ENCODE measurements at places on chromosomes 4 and X.

DNA sequence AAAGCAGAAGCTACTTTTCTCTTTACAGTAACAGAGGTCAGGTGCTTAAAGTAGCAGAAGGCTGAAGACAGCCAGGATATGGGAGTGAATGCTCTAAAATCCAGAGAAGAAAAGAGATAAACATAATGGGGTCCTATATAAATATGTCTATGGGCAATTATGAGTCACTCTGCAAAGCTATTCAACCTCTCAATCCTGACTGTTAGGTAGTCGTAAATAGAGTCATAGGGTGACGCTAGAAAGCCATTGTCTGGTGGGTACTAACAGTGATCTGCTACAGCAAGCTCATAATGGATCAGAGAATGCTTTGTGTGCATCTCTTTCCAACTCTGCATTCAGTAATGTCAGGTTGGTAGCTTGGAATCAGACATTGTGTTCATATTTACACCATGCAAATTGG, 53.5 kb upstream of the PDE5A start:
- DNase-seq: no peak

DNA sequence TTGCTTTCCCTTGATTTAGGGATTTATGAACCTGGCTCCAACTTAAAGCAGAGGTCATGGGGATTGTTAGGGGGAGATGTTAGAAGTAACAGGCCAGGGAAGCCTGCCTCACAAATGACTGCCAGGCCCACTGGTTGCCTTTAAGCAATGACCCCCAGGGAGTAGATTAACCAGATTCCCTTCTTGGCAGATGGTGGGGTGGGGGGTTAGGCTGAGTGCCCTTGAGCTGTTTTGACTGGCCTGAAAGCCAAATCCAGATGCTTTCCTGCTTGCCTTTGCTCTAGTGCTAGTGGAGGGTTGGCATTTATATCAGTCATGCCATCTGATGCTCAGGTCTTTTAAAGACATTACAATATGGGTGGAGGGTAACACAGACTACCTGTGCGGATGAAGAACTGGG, 128.1 kb downstream of the TMEM164 start:
- no peak for DNase-seq

DNA sequence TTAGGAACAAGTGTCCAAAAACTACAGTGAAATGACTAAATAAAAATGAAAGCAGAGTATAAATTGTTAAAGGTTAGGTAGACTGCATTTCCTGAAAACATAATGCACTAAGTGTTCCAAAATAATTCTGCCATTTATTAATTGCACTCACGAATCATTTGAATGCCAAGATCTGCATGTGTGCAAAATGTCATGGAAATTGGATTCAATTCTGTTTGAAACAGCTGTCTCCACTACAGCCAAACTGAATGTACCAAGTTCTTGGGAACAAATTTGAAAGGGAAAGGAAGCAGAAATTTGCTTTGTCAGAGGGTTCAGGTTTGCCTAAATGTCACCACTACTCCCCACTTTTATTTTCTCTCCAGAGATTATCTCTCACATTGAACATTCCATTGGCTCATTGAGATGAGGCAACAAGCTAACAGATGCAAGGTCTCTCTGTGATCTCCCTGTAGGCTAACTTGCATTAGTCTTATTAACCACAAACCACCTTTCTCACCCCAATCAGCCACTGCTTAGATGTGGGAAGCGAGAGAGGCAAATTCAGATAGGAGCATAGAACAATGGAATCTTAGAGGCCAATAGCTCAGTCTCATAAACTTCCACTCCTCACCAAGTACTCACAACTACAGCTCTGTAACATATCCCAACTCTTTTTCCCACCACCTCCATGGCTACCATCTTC, 226.6 kb downstream of the KDR start:
- no peak for DNase-seq

GRCh38 chr4:41281038-41281634, 24.4 kb downstream of the UCHL1 start:
- DNase-seq: no peak

- no peak for DNase-seq
Measured at GRCh38 chr4:8391972-8392371, 48.6 kb downstream of the ACOX3 start.

DNA sequence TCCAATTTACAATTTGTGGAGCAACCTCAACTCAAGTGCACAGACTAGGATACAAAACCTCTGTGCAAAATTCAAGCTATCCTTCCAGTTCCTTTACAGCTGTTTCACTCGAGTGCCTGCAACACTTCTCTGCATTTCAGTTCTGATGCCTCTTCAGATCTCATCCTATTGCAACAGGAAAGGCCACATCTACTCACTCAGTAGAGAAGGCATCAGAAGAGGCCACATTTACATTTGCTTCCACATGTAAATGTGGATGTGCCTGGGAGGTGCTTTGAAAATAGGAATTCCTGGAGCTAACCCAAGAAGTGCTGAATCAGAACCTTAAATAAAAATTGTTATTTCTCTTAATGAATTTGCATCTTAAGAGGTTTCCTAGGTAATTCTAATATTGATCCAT, 45.8 kb upstream of the SERTM2 start:
- no peak for DNase-seq
